Activated naive CD4-positive, alpha-beta T cell treated with anti-CD3 and anti-CD28 coated beads, Interleukin-2, amount 50 U/mL, for 72 hours (primary cell): ENCODE measurements at places on chromosomes 3 and 15.

GRCh38 chr3:44114142-44114541, 127.5 kb upstream of the TOPAZ1 start:
- DNase-seq: no peak

- DNase-seq: no peak
Observed at GRCh38 chr3:182115328-182116015, 403.7 kb downstream of the SOX2 start.

- no peak for DNase-seq
Observed at GRCh38 chr3:193520738-193521137, 34.0 kb downstream of the ATP13A4 start.

DNA sequence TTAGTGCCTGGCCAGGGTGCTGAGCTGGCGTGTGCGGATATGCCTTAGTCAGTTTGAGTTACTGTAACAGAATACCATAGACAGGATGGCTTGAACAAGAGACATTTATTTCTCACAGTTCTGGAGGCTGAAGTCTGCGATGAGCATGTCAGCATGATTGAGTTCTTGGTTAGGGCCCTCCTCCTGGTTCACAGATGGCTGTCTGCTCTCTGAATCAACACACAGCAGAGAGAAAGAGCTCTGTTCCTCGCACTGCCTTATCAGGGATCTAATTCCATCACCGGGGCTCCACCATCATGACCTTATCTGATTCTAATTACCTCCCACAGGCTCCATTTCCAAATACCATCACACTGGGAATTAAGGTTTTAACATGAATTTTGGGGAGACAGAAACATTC, 386.6 kb upstream of the DPH6 start:
- no peak for DNase-seq

DNA sequence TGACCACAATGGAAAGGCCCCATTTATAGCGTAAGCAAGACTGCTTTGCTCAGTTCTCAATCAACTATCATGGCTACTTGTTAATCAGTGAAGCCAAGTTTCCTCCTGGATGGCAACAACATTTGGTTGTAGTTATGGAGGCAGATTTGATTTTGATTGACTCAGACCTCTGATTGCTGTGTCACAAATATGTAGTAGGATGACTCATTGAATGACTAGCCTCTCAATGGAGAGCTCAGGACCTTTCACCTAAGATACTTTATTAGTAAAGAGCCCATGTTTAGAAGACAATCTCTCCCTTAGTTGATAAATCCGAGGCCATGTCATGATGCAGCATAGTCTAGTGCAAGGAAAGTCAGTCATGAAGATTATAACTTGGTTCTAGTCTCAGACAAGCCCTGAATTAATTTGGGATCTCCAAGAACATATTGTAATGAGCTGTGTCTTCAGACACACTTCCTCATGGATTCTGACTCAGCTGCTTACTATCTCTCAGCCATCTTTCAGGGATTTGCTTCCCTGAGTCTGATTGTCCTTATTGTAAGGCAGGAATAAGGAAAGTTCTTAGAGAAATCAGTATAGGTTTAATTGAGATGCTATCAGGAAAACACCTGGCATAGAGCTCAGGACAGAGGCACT, 397.4 kb upstream of the TMCO5A start:
- DNase-seq: no peak

GRCh38 chr3:107392549-107393165, 15.4 kb downstream of the CCDC54 start:
- no peak for DNase-seq
